ENCODE measurements at places on chromosomes 4 and X.

- DNase-seq = no peak
These were observed 43.1 kb upstream of the FGF2 start for GRCh38 chr4:122783301-122784215.

DNA sequence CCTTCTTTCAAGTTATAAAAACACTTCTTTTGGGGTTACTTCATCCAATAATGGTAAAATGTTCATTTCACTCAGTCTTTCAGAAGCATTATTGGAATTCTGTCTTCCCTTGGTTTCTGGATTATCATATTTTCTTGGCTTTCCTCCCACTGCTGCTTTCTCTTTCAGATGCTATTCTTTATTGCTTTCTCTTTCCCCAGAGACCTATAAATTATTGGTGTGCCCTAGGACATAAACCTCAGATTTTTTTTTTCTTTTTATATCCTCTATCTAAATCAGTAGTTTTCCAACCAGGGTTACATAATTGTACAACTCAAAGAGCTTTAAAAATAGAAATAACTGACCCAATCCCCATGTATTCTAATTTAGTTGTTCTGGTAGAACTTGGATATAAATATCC lies 1005.5 kb downstream of the ARAP2 start:
- no peak for DNase-seq

GRCh38 chr4:143736861-143737260 lies 36.4 kb upstream of the FREM3 start:
- DNase-seq = no peak

- DNase-seq = no peak
These were observed 75.3 kb upstream of the PUDP start for GRCh38 chrX:7223271-7223670.

Data from stimulated activated CD8-positive, alpha-beta memory T cell treated with anti-CD3 and anti-CD28 coated beads, Interleukin-4, amount 100 ng/mL, for 1 hour (primary cell).